Renal pelvis (tissue), 12 donors: ENCODE measurements at places on chromosomes 12 and 14. TPM values are rescaled to one million over a fixed set of nuclear protein-coding genes. Genes with fewer than 3 reads are reported as not detected.

Gene SLC38A4
- 32.1 TPM for polyA plus RNA-seq

Gene TCTN2
- polyA plus RNA-seq, result 33.8 TPM

- no peak for DNase-seq
These were observed 379.8 kb downstream of the NAV3 start for GRCh38 chr12:78210506-78210860.

DNA sequence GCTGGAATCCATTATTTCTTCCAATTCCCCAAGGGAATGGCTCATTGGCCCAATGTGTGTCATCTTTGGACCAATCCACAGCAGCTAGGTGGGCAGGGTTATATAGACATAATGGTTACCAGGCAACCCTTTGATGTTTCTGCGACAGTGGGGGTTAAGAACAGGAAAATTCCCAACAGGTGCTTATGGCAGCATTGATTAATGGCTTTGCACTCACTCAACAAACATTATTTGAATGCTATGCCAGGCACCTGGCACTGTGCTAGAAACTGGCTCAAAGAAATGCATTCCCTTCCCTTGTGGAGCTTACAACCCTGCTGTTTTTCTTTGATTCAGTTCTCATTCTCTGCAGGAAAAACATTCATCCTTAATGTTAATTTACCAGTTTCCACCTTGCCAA, 1221.0 kb downstream of the AACS start:
- no peak for DNase-seq

- DNase-seq, result peak; percentile 78
These were observed at the start of gene SLC35F4 for GRCh38 chr14:57865403-57866198. Gene SLC35F4, minus strand, starts transcription at chr14:57866092.

DNA sequence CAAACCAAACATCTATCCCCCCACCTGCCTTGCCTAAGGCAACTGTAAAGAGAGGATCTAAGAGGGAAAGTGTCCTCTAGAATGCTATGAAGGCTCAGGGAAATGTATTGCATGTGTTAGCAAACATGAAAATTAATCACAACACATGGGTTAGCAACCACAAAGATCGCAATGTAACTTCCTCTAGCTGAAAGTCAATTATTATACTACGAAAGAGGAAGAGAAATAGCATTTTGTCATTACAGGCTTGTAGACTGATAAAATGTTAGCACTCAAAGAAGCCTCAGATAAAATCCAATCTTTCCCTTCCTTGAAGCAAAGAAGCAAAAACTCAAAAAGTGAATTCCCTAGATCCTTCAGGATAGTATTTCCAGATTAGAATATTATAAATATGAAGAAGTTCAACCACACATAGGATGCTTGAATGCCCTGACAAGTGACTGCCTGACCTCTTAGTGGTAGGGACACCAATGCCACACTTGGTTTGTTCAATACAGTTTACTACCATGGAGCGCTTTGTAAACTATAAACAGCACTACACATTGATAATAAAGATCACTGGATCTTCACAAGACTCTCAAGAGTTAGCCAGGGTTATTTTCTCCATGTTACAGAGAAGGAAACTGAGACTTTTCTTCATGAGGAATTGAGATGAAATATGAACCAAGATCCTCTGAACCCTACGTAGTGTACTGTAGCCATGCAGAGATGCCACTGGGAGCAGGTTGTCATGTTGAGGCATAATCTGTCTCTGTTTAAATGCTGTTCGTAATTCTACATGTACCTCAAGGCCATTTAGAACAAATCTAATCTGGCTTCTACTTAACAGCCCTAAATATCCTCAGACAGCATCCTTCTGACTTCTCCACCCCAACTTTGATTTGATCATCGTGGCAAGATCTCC, 100.7 kb downstream of the ITPR2 start:
- no peak for DNase-seq

DNA sequence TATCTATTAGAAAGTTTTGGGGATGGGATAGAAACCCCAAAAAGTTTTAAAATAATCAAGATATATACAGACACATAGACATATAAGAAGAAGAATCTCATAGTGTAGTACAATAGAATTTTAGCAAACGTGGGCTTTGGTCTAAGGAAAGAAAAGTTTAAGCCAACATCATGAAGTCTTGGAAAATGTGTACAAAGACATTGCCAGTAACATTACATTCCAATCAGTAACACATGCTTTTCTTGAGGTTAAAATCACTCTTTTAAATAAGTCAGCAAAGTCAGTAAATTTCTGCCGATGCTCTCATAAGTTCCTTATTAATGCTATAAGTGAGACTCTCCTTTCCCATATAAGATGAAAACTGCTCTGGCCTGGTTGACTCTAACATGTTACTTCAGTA, 201.1 kb upstream of the LRIG3 start:
- no peak for DNase-seq

DNA sequence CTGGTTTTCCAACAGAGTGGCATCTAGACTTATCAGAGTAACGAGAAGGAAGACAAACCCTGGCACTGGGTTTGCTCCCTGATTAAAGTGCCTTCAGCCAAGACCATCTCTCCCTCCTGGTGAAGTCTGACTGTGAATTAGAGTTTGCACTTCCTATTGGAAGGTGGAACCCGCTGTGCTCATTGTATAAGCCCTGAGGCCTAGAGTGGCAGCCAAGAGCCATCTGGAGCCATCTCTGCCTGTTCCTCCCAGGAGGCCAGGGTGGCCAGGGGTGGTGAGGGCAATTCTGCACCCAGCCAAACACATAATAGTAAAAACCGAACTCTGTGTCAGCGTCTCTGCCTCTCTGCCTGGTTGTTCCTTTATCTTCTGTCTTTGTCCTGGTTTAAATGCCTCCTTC, 25.0 kb downstream of the MFAP5 start:
- DNase-seq, result no peak

DNA sequence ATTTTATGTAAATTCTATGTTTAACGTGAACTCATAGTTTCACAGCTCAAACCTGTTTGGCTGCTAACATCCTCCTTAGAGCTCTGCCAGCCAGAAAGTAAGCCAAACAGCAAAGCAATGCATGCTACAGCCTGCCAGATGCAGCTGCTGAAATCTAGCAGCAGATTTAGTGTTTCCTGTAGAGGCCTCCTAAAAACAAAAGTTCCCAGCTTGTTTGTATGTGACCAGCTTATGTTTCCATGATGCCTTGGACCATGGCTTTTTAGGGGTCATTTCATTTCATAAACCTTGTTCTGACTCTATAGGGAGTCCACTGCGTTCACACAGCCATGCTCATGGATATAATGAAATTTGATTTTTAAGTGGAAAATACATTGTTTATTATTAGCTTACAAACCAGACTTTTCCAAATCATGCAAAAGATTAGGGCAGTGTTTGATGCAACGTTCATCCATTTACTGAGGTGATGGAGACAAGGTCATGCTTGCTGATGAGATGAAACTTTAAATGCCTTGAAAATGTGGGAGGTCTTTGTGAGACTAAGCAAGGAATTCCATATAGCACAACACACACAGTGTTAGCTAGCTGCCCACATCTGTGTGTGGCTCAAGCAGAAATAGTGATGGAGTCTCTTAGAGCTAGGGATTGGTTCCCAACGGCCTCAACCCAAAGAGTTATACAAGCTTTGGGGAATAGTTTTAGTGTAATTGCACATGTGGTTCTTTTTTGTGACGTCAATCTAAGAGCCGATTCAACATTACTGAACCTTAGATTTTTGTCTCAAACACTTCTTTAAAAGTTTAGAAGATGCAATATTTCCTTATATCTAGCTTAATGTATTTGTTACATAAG, 157.5 kb upstream of the LRIG3 start:
- peak; percentile 61 for DNase-seq

DNA sequence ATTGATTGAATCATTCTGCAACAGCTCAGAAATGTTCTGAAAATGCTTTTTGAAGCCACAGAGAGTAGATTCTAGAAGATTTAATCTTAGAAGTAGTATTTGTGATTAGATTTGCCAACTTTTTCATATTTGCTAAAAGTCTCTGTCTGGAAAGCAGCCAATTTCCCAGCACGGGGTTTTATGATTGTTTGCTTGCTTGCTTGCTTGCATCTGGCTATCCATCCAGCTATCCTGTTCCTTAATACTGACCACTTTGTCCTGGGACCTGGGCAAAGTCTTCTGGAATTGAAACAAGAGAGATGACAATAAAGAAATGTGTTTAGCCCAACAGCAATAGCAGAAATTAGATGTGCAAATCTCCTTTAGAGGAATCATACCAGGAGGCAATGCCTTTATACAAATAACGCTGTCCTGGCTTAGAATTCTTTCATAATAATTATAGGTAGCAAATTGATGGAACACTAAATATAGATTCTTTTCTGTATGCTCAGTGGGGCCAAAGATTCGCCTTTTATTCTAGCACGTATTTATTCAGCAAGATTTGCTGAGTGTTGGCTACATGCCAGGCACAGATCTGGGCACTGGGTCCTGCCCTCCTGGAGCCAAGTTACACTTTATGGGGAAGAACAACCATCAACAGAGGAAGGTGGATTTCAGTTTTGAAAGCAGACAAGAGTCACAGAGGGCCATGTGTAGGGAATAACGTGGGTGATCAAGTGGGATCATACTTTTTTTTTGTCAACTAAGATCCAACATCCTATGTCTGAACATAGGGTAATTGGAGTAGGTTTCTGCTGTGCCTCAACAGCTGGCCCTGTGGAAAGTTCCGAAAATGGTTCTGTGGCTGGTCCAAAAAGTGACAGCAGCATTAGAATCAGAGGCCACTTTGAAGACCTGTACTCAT, 25.3 kb downstream of the MYBPC1 start:
- no peak for DNase-seq

DNA sequence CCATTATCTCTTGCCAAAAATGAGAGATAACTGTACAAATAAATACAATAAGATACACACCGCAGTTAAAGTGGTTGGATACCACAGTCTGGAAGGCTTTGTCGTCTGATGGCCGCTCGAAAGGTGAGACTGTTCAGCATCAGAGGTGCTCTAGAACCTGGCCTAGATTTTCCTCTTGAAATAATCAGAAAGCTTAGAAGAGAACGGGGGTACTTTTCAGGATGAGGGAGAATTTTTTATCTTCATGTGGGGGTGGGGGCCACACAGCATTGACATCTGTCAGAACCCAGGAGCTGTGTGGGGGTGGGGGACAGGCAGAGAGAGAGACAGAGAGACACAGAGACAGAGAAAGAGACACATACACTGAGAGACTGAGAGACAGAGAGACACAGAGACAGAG, 90.5 kb downstream of the GALNT9 start:
- DNase-seq, result no peak

GRCh38 chr12:120421701-120422100, 16.2 kb upstream of the COX6A1 start:
- DNase-seq, result no peak

GRCh38 chr12:83709899-83710298, 1023.2 kb downstream of the TMTC2 start:
- no peak for DNase-seq

GRCh38 chr12:49331380-49332222, 5.4 kb downstream of the C1QL4 start:
- no peak for DNase-seq

DNA sequence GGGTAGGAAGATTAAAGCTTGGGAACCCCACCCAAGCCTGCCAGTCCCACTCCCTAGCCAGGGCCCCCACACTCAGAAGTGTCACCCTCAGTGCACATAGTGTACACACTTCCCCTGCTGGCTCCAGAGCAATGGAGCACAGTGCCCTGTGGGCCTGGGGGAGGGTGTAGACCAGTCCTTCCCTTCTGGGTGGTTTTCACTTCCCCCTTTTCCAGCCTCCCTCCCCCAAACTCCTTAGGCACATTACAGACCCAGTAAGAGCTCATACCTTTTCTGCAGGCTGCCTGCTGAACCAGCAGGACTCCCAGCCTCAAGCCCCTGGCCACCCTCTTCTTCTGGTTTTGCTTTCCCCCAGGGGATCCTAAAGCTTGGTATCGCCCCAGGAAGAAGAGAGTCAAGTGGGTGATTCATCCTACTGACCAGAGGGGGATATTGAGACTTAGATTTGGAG, at the start of gene ZNF385A:
ZNF385A (minus strand) TSS at position 143 of the 451 bp plus-strand sequence. CDS start 219 bp downstream, outside the sequence.
- no peak for DNase-seq

- DNase-seq, result no peak
These were observed 32.6 kb downstream of the USP15 start for GRCh38 chr12:62292761-62293344.

DNA sequence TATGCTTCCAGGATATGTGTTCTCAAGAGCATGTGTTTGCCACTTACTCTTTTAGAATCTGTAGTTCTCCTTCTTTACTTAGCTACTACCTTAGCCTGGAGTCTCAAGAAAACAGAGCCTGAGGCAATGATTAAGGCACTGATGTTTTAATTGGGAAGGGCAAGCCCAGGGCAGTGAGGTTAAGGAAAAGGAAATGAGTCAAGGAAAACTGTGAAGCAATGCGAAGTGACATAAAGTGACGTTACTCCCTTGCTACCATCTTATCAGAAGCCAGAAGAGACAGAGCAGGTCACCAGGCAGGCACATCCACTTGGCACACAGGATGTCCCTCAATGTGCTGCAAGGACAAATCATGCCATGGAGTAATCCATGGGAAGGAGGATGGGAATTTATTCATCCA, 11.3 kb upstream of the EML5 start:
- DNase-seq, result no peak

DNA sequence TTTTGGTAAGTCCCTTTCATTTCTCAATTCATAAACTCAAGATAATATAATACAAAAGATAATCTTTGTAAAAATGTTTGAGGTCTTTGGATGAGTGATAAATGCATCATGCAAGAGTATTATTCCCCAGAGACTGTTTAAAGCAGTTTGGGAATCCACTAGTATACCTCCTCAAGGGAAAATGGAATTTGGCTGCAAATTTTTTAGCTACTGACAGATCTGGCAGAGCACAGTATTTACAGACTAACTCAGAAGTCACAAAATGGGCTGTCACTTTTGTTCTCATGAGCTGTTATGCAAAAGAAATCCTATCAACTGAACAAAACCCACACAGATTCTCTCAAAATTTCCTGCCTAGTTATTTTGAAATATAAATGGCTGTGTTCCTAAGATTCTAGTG, 9.9 kb downstream of the SPIC start:
- no peak for DNase-seq
